ENCODE measurements at places on chromosomes 12 and 14.

GRCh38 chr14:72054911-72055310, 122.7 kb downstream of the RGS6 start:
- no peak for DNase-seq

DNA sequence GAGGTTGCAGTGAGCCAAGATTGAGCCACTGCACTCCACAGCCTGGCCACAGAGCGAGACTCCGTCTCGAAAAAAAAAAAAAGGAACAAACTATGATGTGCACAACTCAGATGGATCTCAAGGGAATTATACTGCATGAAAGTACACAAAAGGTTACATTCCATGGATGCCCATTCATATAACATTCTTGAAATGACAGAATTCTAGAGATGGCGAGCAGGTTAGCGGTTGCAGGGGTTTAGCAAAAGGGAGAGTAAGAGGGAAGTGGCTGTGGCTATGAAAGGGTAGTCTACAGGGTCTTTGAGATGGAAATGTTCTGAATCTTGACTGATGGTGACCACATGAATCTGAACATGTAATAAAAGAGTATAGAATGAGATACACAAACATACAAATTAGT, 49.7 kb downstream of the CKB start:
- no peak for DNase-seq

- no peak for DNase-seq
Measured at GRCh38 chr12:122943196-122943595, 23.1 kb downstream of the ABCB9 start.

GRCh38 chr12:45729233-45730083, at the start of gene ARID2:
Gene ARID2, plus strand, starts transcription at chr12:45729706. Its CDS starts 131 bp downstream, at chr12:45729837.
- DNase-seq = peak; percentile 87

GRCh38 chr14:40983604-40984003, 623.1 kb upstream of the LRFN5 start:
- DNase-seq = no peak

DNA sequence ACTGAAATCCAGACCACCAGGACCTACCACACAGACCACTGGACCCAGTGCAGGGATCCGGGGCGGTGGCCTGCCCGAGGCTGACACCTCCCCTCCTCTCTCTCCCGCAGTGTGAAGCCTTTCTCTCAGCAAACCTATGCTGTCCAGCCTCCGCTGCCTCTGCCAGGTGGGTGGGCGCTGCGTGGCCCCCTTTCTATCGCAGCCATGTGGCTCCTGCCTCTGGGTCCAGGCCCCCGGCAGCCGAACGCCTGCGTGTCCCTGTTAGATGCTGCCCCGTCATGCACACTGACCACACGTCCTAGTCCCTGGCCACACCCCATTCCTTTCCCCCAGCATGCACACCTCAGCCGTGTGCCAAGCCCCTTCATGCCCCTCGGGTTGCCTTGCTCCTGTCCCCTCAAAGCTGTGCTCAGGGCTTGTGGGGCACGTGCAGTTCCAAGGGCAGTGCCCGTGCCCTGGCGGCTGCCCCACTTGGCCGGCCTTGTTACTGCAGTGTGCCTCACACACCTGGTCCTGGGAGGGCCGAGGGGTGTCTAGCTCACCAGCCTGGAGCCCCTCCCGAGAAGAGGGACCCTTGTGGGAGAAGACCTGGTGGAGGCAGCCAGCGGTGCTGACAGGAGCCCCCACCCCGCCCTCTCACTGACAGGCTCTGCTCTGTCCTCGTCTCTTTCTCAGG, 58.0 kb upstream of the TSPAN9 start:
- DNase-seq = peak; percentile 18

- no peak for DNase-seq
Measured at GRCh38 chr14:94051779-94052178, 25.6 kb downstream of the OTUB2 start.

GRCh38 chr12:46373301-46374296, 1.0 kb upstream of the SLC38A2 start:
- DNase-seq = peak; percentile 71

DNA sequence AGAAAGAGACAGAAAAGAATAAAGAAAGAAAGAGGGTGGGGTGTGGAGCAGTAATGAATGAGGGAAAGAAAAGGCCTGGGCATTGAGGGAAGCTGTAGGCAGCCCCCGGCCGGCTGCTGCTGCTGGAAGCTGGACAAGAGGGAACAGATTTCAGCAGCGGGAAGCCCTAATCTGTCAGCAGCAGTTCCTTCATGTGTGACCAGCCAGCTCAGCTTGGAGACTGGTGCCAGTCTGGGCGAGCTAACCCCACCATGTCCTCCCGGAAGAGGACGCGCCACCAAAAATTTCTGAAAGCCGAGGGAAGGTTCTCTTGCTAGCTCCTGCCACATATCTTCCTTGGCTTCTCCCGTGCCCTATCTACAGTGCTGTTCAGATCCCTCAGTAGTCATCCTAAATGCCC, 236.8 kb downstream of the GRIN2B start:
- DNase-seq = no peak

DNA sequence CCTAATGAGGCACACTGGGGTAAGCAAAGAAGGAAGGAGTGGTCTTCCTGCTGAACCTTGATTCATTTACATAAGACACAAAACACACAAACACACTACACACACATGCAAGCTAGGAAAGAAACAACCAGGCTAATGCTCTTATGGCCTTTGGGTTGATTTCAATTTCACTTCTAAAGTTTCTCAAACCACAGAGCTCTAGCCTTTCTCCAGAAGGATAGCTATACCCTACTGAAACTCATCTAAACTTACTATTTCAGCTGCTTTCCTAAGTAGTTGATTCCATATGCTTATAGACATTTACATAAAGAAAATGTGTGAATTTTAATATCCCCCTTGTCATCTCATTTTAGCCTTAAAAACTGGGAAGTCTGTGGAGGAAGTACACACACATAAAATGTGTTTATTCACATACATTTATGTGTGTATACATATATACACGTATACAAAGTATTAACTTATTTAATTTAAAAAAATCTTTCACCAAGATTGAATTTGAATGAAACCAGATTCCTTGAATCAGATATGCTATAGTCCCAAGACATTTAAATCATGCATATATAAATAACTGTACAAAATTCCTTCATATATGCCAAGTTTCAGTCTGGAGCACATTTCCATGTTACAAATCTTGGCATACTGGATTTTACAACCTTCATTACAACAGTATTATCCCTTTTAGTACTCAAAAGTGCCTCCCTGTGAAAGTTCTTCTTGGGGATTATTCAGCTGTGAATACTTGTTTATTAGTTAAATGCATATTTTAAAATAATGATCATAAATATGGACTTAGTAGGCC, 231.8 kb upstream of the NPAS3 start:
- no peak for DNase-seq

- DNase-seq = no peak
Measured at GRCh38 chr14:48690349-48690748, 895.8 kb downstream of the RPS29 start.

GRCh38 chr14:96929950-96930349, 132.8 kb downstream of the VRK1 start:
- DNase-seq = no peak

DNA sequence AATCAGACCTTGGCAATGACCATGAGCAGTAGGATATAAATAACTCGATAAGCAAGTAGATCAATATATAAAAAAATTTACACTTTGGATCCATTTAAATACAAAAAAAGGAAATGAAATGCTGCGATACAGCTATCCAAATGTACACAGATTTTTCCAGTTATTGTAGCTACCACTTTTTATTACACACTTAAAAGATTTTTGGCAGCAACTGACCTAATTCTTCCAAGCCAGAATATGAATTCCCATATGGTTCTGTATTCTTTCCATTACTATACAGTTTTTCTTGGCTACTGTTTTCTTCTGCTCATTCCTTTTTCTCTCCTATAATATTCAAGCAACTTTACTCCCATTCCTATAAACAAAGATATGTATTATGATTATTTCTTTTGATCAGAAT, 52.2 kb downstream of the TMTC1 start:
- DNase-seq = no peak
